ENCODE measurements at places on chromosomes 1 and 21. TPM values are rescaled to one million over a fixed set of nuclear protein-coding genes. Genes with fewer than 3 reads are reported as not detected.

AVPR1B gene
- not detected for total RNA-seq

SPATA46 gene
- not detected for total RNA-seq

VANGL2 gene
- total RNA-seq, result 2.0 TPM

PIK3C2B gene
- total RNA-seq, result 22.7 TPM

ICOSLG gene
- 4.9 TPM for total RNA-seq

GRCh38 chr1:63662841-63663240 lies 69.6 kb downstream of the PGM1 start:
- no peak for DNase-seq

GRCh38 chr1:12022036-12022435 lies 2.7 kb downstream of the MIIP start:
- DNase-seq, result no peak

GRCh38 chr1:163275222-163275621 lies 46.5 kb upstream of the NUF2 start:
- DNase-seq, result no peak

GRCh38 chr1:241275981-241276380 lies 81.0 kb downstream of the RGS7 start:
- no peak for DNase-seq

DNA sequence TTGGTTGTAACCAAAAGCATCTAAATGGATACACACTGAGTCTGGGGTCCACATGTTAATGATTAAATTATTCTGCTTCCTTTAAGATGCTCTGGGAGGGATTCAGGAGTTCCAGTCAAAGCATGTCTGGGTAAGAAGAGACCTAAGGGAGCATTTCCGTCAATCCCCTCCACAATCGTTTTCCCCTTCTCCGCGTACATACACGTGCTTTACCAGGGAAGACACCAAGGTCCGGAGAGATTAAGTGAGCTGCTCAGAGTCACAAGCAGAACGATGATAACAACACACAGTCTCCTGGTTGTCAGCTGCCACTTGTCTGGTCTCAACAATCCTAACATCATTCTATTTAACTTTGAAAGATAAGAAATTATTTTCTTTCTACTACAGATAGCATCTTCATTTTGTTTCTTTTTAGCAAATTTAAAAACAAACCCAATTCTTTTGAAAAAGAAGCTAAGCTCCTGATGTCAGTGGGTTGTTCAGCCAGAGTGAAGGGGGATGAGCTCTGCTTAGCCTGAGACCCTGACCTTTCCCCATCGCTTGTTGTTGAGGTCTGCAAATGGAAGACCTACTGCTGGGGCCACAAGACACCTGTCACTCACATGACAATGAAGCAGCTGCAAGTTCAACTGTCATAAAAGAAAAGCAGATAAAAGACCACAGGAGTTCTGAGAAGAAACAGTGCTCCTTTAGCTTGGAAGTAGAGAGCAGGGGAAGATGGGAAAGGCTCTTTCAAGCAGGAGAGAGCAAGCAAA lies 4.5 kb downstream of the PAFAH2 start:
- no peak for DNase-seq

GRCh38 chr1:157734321-157734720 lies 33.8 kb upstream of the FCRL3 start:
- no peak for DNase-seq

- no peak for DNase-seq
These were observed 69.9 kb upstream of the COG2 start for GRCh38 chr1:230572121-230573105.

DNA sequence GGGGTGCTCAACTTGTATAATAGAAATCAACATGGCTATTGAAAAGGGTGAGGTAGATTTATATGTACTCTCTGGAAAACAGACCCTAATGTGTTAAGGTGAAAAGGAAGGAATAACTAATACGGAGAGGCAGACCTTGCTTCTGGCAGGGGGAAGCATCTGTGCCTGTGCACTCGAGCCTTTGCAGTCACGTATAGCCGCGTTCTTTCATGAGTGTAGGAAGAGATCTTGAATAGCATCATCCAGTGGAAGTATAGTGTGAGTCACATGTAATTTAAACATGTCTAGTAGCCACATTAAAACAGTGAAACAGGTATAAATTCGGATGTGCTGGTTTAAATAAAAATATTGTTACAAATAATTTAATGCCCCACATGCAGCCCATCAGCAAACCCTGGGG lies 3.0 kb downstream of the A3GALT2 start:
- no peak for DNase-seq

DNA sequence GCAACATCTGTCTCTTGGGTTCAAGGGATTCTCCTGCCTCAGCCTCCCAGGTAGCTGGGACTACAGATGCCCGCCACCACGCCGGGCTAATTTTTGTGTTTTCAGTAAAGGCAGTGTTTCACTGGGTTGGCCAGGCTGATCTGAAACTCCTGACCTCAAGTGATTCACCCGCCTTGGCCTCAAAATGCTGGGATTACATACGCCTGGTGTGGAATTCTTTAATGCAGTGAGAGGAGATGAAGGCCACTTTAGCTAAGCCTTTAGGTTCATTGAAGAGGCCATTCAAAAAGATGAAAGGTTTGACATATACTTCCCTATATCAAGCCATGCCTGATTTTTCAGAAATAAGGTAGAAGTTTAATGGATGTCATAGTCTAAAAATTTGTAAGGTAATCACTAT lies 162.7 kb downstream of the ST6GALNAC3 start:
- DNase-seq, result no peak

GRCh38 chr1:54027848-54028247 lies 9.9 kb upstream of the LDLRAD1 start:
- no peak for DNase-seq

GRCh38 chr1:211579440-211580302 lies 710 bp upstream of the SLC30A1 start:
- no peak for DNase-seq

DNA sequence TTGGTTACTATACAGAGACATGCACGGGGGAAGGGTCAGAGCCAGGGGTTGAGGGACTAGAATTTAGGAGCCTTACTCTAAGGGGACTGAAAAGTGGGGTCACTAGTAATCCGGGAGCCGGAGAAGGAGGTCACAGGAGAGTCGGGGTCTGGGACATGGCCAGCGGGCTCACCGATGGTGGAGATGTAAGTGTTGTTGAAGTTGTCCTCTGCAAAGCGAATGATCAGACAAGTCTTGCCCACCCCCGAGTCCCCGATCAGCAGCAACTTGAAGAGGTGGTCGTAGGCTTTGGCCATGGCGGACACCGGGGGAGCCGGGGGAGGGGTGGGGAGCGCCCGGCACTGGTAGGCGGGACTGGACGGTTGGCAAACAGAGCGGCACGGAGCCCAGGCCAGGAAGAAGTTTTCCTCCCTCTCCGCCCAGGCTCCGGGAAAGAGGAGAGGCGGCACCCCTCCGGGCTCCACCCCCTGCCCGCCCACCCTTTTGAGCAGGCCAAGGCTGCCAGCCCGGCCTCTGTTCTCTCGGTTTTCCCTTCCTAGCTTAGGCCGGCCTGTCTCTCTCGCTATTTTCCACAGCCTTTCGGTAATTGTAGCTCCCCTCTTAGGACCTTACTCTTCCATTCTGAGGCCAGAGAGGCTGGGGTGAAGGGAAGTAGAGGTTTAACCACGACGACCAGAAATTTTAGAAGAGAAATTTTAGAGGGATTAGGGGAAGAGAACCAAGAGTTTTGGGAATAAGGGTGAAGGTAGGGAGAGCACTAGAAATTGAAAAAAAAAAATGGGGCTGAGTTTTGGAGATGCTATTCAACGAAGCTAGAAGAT lies at the start of gene RAB13:
TSS of gene RAB13 (minus strand) at position 399 of the 821 bp plus-strand sequence. CDS start at position 296, 103 bp downstream.
- peak; percentile 88 for DNase-seq
